ENCODE measurements at places on chromosomes 16 and 17.
A peak's percentile ranks its signal among the peaks of the same experiment; 100 is the strongest.

- DNase-seq, result no peak
Measured at GRCh38 chr16:29972500-29972899, 1.2 kb upstream of the TAOK2 start.

DNA sequence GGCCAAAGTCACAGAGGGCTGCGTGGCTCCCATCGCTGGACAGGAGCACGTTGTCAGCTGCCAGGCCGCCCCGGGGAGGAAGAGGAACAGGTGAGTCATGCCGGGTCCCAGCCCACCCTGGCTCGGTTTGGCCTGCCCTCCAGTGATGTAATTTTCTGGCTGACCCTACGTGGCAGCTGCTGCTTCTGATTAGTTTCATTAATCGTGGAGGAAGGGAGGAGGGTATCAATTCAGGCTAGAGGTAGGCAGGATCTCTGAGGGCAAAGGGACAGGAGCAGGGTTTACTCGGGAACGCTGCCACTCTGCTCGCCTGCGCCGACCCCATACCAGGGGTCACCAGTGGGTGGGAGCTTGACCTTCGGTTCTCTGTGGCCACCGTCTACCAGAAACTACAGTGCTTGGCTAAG is 11.7 kb upstream of the SPATA32 start:
- DNase-seq, result no peak

GRCh38 chr17:49990331-49990730 is 4.7 kb downstream of the DLX3 start:
- no peak for DNase-seq

GRCh38 chr17:82438401-82439193 is 12.0 kb downstream of the CYBC1 start:
- no peak for DNase-seq

GRCh38 chr17:3808701-3809100 is 7.7 kb upstream of the ITGAE start:
- DNase-seq, result no peak

DNA sequence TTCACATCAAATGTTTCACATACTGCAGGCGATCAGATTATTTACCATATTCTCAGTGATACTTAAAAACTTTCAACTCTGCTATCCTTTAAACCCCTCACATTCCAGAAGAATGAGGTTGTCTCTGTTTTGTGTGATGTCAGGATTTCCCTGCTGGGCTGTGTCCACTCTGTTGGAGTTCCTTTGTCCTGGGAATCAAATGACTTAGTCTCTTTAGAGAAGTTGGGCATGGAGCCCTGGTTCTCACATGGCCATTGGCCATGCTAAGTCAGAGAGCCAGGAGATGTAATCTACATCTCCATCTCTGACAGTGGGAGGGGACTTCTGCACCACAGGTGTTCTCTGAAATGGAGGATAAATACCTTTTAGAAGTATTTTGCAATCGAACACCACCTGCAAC is 205.1 kb upstream of the MAF start:
- no peak for DNase-seq

- peak; percentile 34 for DNase-seq
Measured at GRCh38 chr17:9410301-9410700, 165.3 kb downstream of the STX8 start.

DNA sequence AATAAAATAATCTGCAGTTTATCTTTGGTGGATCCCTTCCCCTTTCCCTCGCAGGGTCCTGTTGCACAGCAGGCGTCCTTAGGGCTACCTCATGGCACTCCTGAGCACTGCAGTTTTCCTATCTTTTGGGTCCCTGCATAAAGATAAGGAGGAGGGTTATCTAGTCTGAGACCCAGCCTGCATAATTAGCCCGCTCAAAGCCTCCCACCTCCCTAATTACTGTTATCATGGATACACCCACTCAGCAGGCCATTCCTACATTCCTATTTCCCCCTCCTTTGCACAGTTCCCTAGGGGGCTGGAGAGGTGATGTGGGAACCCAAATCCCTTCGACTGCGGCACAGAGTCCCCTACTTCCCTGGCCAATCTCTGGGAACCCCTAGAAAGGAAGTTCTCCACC is 5.1 kb upstream of the CLUH start:
- no peak for DNase-seq

DNA sequence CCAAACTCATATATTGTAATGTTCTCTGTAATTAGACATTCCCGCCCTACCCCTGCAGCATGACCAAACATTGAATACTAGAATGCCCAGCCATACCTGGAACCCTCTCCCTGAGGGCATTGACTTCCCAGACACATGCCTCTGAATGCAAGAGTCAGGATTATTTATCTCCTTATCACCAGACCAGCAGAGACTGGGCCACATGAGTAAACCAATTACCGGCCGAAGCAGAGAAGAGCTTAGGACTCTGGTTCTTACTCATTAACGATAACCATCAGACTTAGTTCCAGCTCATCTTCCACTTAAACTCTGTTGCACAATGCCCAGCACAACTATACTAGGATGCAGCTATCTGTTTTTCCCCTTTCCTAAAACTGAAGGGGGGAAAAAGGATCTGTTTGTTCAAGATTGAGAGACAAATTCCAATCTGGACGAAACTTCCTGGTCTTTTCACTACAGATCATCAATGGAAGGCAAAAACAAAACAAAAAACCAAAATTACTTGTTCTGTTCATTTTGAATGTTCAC is 88.2 kb upstream of the CORO6 start:
- no peak for DNase-seq

- no peak for DNase-seq
Measured at GRCh38 chr17:82345151-82345976, 11.8 kb upstream of the SECTM1 start.

- DNase-seq, result no peak
Measured at GRCh38 chr17:6474906-6475305, 30.7 kb downstream of the PIMREG start.

- peak; percentile 49 for DNase-seq
Measured at GRCh38 chr17:18184143-18185031, 759 bp downstream of the ALKBH5 start.

GRCh38 chr17:6209829-6210228 is 139.7 kb downstream of the WSCD1 start:
- DNase-seq, result no peak

DNA sequence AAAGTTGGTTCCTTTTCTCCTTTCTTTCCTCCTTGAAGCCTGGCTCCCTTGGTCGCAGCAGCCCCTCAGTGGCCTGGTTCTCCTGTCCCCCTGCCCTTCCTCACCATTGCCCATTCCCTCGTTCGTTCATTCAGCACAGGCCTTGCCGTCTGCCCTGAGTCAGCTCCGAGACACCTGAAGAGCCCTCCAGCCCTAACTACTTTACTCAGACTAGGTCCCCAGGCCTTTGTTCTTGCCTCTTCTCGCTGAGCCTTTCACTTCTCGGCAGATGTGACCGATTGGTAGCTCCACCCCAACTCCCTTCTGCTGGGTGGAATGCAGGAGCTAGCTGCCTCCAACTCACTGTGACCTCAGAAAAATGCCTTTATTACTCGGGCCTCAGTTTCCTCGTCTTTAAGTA is 7.0 kb upstream of the ADAM11 start:
- no peak for DNase-seq

All from right hindlimb (tissue), 1 donor.